Inflammatory macrophage treated with lipopolysaccharide for 4 hours (primary cell): ENCODE measurements at places on chromosomes 6 and 20.

GRCh38 chr6:165769401-165769800 is 106.4 kb upstream of the PDE10A start:
- DNase-seq, result no peak

GRCh38 chr6:35566794-35567193 is 54.1 kb upstream of the TULP1 start:
- no peak for DNase-seq

- DNase-seq, result no peak
These were observed 23.3 kb downstream of the PTPN1 start for GRCh38 chr20:50533464-50533863.

- DNase-seq, result peak; percentile 84
These were observed 36.1 kb upstream of the THBS2 start for GRCh38 chr6:169289619-169290339.

GRCh38 chr20:43650997-43651525 is 15.9 kb upstream of the MYBL2 start:
- DNase-seq, result no peak

GRCh38 chr6:21299216-21299615 is 294.3 kb upstream of the SOX4 start:
- no peak for DNase-seq

GRCh38 chr6:16048221-16048620 is 80.7 kb upstream of the MYLIP start:
- no peak for DNase-seq

- DNase-seq, result no peak
These were observed 153.7 kb downstream of the MOXD1 start for GRCh38 chr6:132247381-132248159.

DNA sequence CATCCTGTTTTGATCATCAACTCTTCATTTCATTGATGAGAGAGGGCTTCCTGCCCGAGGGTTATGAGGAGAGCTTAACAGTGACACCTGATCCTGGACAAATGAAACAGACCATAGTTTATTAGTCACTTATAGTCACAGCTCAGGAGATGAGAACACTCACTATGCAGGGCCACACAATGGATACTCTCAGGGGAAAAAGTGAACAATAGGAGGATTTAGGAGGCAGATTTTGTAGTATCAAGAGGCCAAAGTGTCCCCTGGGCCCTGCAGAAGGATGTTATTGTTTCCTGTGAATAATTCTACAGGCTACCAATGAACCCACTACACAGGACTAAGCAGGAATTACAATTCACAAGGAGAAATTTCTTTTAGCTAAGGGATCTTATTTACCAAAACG is 772.8 kb upstream of the MAN1A1 start:
- DNase-seq, result no peak
